Dorsolateral prefrontal cortex (tissue), 122 donors: ENCODE measurements at places on chromosomes 2 and 18. TPM values are rescaled to one million over a fixed set of nuclear protein-coding genes. Genes with fewer than 3 reads are reported as not detected.

FZD7 gene
- total RNA-seq = 3.4 TPM

SFXN5 gene
- total RNA-seq = 161 TPM

TOGARAM2 gene
- total RNA-seq = 16.2 TPM

CWC22 gene
- total RNA-seq = 23.0 TPM

ACP1 gene
- total RNA-seq = 82.9 TPM

PSMA8 gene
- total RNA-seq = not detected

NPHP1 gene
- total RNA-seq = 16.4 TPM

CRYGD gene
- total RNA-seq = not detected

DOK6 gene
- total RNA-seq = 66.3 TPM

DSC2 gene
- total RNA-seq = 1.6 TPM

LCT gene
- total RNA-seq = not detected

RETREG2 gene
- 177 TPM for total RNA-seq

FAM110C gene
- total RNA-seq = 3.1 TPM

BARD1 gene
- 13.9 TPM for total RNA-seq

DNAH7 gene
- 13.1 TPM for total RNA-seq

TCF4 gene
- total RNA-seq = 272 TPM

NOL4 gene
- total RNA-seq = 65.3 TPM

MPPE1 gene
- total RNA-seq = 54.2 TPM

EXOC6B gene
- 120 TPM for total RNA-seq

COL5A2 gene
- total RNA-seq = 22.1 TPM

UBXN4 gene
- total RNA-seq = 79.9 TPM

UBXN2A gene
- total RNA-seq = 16.5 TPM

RGPD4 gene
- total RNA-seq = 0.44 TPM

MFSD6 gene
- 145 TPM for total RNA-seq

HOXD12 gene
- total RNA-seq = not detected

MAPK4 gene
- 85.8 TPM for total RNA-seq

REG3A gene
- not detected for total RNA-seq

DNAJC5G gene
- total RNA-seq = 10.0 TPM

UGT1A5 gene
- not detected for total RNA-seq

ACMSD gene
- total RNA-seq = not detected

COL6A3 gene
- total RNA-seq = 0.42 TPM

MBP gene
- total RNA-seq = 3,544 TPM

ALK gene
- total RNA-seq = 5.2 TPM

IL1B gene
- total RNA-seq = 0.90 TPM

KDM3A gene
- total RNA-seq = 69.4 TPM

GALR1 gene
- 3.4 TPM for total RNA-seq

TUBA4B gene
- not detected for total RNA-seq
